Left lung (tissue), 14 donors: ENCODE measurements at places on chromosomes 13 and 19. TPM values are rescaled to one million over a fixed set of nuclear protein-coding genes. Genes with fewer than 3 reads are reported as not detected.

DNA sequence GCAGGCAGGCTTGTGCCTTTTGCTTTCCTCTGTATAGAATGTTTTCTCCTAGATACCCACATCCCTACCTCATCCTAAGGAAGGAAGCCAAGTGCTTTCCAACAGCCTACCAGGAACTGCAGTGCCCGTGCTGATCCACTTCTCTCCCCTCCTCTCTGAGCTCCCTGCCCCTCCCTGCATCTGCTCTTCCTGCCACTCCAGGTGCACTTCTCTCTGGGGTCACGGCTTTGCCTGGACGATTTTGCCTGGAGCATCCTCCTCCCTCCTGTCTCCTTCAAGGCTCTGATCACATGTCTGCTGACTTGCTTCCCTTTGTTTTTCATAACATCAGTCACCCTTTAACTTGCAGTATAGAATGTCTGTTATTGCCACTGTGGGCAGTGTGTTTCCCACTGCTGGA lies 34.7 kb upstream of the IRS2 start:
- no peak for DNase-seq

DNA sequence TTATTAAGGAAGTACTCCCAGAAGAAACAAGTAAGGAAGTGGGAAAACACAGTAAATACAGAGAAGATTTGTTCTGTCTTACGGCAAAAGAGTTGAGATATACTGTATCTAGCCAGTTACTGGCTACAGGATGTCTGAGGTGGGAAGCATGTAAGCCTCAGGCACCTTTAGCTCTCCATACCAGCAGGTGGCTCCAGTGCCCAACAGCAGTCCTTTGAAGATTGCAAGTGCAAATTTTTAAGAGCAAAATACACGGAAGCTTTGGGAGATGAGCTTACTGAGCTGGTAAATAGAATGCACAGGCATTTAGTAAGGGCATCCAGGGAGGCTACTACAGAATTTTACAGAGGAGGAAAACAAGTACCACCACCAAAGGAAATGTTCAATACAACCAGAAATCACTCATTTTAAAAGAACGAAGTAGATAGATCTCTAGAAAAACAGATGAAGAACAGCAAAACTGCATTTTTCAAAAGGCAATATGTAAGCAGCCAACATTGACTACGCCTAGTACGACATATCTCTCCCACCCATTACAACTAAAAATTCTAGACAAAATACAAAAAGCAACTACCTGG lies 57.9 kb upstream of the VSTM2B start:
- DNase-seq = no peak

GRCh38 chr19:51576850-51577249 lies 5.8 kb downstream of the ZNF175 start:
- no peak for DNase-seq

GRCh38 chr13:62171697-62172096 lies 756.0 kb upstream of the PCDH20 start:
- no peak for DNase-seq

Gene CDX2
- total RNA-seq = not detected

Gene ZNF536
- total RNA-seq = 0.89 TPM
